NK-92 treated with Interleukin-12 subunit alpha and Interleukin-12 subunit beta, amount 100 ng/mL, for 24 hours (cell line): ENCODE measurements at places on chromosomes 6 and 20.

- no peak for DNase-seq
These were observed 18.8 kb downstream of the PARD6B start for GRCh38 chr20:50750145-50750671.

DNA sequence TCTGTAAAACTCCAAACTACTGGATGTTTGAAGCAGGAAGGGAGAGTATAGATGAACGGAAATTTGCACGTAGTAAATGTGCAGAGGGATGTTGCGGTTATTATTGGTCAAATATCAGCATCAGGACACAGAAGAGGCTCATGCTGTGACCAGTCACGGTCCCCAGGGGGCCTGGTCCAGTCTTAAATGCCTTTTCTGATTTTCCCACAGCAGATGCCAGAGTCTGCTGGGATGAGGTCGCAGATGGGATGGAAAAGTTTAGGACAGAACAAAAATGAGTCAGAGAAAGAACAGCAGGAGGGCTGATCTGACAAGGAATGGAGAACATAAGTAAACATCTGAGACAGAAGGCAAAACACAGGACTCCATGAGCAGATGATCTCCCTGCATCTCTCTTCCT is 11.7 kb upstream of the SIRPG start:
- no peak for DNase-seq

DNA sequence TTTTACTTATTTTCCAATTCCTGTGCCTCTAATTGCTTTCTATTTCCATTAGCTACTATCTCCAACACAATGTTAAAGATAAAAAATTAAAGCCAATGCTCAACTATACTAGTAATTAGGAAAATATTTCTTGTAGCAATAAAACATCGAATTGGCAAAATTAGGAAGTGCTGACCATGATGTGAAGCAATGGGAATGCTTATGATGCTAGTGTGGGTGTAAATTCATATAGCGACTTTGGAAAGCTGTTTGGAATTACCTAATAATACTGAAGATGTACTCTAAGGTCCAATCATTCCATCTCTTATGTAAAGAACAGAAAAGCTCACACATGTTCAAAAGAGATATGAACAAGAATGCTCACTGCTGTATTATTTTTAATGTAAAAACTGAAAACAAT is 78.2 kb downstream of the UBE3D start:
- DNase-seq: no peak

GRCh38 chr6:30944051-30944450 is 3.3 kb downstream of the MUCL3 start:
- no peak for DNase-seq

DNA sequence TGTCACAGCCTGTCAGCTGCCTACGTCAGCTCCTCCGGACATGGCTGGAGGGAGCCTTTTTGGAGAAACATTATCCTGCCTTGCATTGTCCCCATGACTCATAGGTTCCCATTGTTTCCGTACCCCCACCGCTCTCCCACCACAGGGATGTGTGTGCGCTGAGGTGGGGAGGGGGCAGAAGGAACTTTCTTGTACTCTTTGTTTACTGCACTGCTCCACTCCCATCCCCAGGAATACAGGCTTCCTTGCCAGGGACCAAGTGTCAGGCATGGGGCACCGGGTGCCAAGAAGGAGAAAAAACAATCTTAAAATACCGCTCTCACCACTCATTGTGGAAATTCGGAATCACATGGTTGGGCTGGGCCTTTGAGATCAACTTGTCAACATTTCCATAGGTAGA is 51.0 kb downstream of the KCNK5 start:
- no peak for DNase-seq

- DNase-seq: no peak
These were observed 46.4 kb upstream of the CCDC28A start for GRCh38 chr6:138727182-138727581.

GRCh38 chr6:167150941-167151549 is 6.7 kb downstream of the GPR31 start:
- no peak for DNase-seq

- DNase-seq: no peak
These were observed 450.3 kb downstream of the CD83 start for GRCh38 chr6:14567842-14568241.

GRCh38 chr6:12383448-12383847 is 93.3 kb downstream of the EDN1 start:
- no peak for DNase-seq

DNA sequence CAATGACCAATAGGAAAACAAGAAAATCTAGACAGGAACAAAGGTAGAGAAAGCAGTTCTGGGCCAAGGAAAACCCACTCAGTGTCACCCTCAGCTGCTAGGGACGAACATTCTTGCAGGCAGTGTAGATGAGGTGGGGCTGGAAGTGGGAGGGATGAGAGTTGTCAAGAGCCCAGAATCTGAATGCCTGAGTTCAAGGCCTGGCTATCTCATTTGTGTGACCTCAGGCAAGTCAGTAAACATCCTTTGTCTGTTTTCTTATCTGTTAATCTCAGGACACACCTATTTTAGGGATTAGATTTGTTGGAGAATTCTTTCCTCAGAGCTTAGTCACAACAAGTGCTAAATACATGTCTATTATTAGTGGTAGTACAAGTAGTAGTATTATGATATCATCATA is 50.9 kb upstream of the KIF16B start:
- no peak for DNase-seq

DNA sequence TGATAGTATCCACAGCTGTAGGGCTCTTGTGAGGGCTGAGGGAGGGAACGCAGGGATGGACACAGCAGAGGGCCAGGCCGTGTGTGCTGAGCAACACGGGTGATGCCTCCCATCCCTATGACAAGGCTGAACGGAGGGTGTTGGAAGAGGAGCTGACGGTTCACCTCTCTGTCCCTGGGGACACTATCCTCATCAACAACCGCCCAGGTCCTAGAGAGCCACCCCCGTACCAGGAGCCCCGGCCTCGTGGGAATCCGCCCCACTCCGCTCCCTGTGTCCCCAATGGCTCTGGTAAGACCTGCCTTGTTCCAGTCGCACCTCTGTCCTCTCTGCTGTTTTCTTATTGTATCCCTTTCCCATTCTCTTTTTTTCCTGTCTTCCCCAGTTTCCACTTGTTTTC is 10.1 kb downstream of the DDR1 start:
- no peak for DNase-seq

- DNase-seq: no peak
These were observed 125.3 kb downstream of the FOXO3 start for GRCh38 chr6:108685970-108686369.

DNA sequence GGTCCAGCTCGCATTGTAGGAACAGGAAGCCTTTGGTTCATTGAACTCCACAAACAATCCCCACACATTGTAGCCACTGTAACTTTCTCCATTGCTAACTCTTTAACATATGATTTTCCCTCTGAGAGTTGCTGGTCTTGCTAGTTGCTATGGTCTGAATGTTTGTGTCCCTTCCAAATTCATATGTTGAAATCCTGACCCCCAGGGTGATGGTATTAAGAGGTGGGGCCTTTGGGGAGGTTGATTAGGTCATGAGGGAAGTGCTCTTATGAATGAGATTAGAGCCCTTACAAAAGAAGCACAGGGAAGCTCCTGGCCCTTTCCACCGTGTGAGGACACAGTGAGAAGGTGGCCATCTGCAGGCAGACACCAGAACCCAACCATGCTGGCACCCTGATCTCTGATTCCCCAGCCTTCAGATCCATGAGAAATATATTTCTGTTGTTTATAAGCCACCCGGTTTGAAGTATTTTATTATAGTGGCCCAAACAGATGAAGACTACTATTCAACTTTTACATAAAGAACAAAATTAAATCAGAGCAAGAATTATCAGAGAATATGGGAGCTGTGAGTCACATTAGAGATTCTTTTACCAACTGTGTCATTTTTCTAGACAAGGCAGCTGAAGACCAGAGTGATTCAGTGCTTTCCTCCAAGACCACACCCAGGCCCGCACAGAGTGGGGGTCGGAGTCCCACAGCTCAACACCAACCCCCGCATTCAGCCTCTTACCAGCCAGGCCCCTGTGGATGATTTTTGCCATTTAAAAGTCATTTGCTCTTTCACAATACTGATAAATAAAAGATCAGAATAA is 143.0 kb downstream of the SAMD5 start:
- no peak for DNase-seq

DNA sequence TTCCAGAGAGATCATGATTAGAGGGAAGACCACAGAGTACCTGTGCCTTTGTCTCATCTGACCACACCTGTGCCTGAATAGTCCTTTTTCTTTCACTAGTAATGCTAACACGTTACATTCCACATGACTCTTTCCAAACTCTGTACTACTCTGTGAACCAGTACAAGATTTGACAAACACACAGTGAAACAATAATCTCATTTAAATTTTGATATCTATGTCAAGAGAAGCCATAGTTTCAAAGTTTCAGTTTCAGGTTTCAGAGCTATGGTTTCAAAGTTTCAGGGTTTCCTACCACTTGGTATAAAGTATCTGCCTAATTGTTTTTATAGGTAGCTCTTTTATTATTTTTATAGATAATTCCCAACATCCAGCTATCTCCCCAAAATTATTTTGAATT is 62.0 kb upstream of the PHACTR2 start:
- no peak for DNase-seq

GRCh38 chr6:119234457-119234856 is 115.1 kb downstream of the MAN1A1 start:
- no peak for DNase-seq

GRCh38 chr6:75633045-75633444 is 31.4 kb downstream of the SENP6 start:
- no peak for DNase-seq

DNA sequence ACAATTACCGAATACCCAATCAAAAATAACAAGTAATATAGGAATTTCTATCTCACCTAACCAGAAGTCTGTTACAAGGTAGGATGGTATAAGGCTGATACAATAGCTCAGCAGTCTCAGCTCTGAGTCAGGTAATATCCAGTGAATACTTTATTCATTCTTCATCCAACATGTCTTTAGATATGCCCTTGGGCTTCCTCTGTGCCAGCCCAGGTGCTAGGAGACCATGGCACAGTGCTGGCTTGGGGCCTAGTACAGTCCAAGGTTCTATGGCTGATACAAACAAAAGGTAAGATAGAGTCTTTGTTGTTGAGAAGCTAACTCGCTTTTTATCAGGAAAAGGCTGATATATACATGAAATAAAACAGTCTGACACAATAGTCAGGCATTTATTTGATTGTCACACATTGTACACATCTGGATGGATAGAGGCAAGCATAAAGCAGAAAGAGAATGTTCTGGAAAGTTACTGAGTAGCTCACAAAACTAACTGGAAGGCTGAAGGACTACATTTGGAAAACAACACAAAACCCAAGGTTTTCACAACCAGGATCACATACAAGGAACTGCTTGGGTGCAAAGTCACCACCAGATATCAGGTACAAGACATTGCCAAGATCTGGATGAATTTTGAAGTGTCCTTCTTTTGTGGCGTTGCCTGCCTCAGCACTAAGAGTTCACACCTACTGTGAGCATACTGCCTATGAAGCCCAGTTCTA is 110.4 kb upstream of the SCAF8 start:
- no peak for DNase-seq

GRCh38 chr20:33830371-33830770 is 19.2 kb downstream of the CHMP4B start:
- DNase-seq: no peak

DNA sequence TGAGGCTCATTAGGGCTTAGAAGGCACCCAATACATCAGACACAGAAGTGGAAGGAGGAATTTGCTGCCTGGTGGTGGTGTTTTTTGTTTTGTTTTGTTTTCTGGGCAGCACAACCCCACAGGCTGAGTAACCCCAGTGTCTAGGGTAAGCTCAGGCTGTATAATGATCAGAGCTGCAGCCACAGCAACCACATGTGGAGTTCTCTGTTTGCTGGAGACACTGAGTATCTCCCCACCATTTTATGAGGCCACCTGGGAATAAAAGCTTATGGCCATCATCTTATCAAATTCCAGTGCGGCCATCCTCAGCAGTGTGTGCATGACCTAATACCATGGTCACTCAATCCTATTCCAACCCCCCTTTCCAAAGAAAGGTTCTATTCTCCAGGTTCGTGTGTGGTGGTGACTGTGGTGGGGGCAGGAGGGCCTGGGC is 3.4 kb upstream of the DLL1 start:
- no peak for DNase-seq

- DNase-seq: no peak
These were observed 96.1 kb downstream of the FOXO3 start for GRCh38 chr6:108656836-108657235.

- DNase-seq: no peak
These were observed 299.5 kb downstream of the ADGB start for GRCh38 chr6:146898069-146898887.

DNA sequence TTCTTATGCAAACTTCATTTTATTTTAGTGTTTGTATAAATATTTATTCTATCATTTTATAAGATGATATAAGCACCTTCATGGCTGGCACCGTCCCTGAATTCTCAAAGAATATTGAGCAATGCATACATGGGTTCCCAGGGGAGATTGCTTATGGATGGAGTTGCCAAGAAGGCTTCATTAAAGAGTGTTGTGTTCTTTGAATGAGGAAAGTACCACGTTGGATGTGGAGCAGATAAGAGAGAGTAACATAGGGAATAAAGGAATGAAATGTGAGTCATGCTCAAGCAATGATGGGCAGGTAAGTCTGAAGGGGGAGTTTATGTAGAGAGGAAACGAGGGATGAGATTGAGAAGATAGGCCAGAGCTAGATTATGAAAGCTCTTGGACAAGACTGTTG is 10.3 kb downstream of the DSE start:
- DNase-seq: no peak

DNA sequence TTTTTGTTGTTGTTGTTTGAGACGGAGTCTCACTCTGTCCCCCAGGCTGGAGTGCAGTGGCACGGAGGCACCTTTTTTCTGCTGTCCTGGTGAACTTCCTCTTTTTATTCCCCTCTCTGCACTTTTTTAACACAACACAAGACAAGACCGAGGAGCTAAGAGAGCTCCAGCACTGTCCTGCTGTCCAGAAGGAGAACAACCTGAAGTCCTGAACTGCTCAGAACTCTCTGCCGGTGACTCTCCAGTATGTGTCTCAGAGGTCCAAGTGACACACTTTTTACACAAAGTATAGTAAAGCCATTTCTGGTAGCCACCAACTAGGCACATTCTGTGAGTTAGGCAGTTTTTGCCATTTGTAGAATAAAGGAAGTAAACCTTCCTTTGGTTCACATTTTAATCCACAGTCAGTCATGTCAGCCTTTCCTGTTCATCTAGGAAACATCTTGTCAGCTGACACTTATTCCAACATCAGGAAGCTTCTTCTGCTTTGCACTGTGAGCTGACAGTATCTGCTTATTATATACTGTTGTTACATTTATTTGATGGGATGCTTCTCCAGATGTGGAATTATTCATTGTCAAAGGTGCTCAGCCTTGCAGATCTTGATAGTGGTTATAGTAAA is 28.1 kb upstream of the TXNDC5 start:
- no peak for DNase-seq

- DNase-seq: no peak
These were observed 36.0 kb downstream of the TGM6 start for GRCh38 chr20:2416541-2417212.
